ENCODE measurements at places on chromosomes 11 and 22.

DNA sequence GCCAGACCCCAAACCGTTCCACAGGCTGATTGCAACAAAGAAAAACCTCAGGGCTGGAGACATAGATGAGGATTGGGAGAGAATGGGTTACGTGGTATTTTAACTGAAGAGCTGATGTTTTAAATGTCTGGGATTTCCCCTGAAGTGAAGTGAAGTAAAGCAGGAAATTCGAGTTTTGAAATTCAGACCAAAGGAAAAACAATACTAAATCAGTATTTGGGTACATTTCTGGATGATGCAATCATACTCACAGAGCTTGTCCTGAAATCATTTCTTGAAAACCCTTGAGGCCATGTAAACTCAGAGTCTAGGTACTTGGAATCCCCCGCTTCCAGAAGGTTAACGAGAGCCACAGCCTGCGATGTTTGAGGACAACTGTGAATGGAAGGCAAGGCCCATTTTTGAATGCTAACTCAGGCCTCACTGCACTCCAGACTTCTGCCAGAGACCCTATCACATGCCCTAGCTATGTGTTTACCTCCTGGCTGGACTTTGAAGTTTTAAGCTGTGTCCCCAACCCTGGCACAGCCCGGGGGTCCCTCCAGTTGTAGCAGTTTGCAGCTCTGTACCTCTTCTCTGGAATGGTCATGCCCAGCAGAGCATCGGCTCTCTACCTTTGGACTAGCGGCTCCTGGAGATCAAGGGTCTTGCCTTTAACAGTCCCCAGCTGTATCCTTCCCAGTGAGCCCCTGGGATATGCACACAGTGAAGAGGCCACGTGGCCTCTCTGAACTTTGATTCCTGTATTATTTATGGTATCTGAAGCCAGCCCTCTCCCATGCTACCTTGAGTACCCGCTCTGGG is 5.4 kb upstream of the FTH1 start:
- peak; percentile 14 for ATAC-seq

DNA sequence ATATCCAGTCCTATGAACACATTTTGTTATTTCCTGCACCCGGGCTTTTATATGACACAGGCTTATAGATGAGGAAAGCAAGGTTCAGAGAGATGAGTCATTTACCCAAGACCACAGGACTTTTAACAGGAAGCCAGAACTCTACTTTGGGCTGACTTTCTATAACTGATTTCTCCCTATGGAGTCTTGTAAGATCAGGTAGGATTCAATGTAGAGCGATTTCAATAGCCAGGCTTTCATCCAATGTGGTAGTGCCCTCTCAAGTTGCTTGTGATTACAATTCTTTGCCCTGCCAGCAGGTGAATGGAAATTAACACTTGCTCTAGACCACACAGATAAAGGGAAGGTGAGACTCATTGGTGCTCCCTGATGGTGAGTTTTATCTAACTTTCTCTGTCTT is 378.3 kb downstream of the INSC start:
- no peak for ATAC-seq

GRCh38 chr11:65434057-65434666 is 11.6 kb downstream of the NEAT1 start:
- no peak for ATAC-seq

- no peak for ATAC-seq
Measured at GRCh38 chr11:203056-203944, 3.9 kb downstream of the BET1L start.

- ATAC-seq = peak; percentile 79
Measured at GRCh38 chr22:44638971-44639760, 62.8 kb upstream of the PRR5 start.

- no peak for ATAC-seq
Measured at GRCh38 chr22:49010070-49010863, 817.4 kb downstream of the BRD1 start.

DNA sequence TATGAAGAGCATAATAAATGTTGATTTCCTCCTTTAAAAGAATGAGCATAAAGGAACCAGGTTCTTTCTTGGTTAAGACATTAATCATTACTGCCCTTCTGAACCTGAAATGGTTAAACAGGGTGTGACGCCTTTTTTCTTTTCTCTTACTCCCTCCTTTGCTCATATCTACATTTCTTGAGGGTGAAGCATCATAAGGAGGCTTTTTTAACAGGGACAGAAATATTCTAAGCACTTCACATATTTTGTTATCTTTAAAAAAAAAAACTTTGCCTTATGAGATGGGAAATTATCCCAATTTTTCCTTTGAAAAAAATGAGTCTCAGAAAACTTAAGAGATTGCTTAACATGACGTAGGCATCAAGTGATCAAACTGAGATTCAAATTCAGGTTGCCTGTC is 1036.3 kb upstream of the TENM4 start:
- no peak for ATAC-seq

DNA sequence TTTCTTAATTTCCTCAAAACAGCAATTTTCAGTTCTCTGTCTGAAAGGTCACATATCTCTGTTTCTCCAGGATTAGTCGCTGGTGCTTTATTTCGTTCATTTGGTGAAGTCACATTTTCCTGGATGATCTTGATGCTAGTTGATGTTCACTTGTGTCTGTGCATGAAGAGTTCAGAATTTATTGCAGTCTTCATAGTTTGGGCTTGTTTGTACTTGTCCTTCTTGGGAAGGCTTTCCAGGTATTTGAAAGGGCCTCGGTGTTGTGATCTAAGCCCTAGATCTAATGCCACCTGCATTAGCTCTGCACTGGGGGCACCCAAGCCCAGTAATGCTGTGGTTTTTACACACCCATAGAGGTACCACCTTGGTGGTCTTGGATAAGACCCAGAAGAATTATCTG is 228.9 kb downstream of the GUCY1A2 start:
- ATAC-seq = no peak

DNA sequence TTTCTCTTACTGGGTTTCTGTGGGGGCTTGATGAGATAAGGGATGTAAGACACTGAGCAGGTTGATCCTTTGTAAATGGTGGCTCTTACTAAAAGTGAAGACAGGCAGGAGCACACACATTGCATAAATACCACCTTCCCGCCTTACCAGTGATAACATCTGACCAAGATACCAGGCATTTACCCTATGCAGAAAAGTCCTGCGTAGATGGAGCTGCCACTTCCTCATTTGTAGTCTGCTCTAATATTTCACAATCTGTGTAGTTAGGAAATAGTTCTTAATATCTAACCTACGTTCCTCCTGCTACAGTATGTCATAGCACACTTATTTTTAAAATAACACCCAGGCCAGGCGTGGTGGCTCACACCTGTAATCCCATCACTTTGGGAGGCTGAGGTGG is 23.9 kb upstream of the SWAP70 start:
- peak; percentile 48 for ATAC-seq

- ATAC-seq = no peak
Measured at GRCh38 chr11:3163241-3163981, 1.7 kb downstream of the OSBPL5 start.

- no peak for ATAC-seq
Measured at GRCh38 chr11:69335781-69336405, 41.9 kb downstream of the MYEOV start.

DNA sequence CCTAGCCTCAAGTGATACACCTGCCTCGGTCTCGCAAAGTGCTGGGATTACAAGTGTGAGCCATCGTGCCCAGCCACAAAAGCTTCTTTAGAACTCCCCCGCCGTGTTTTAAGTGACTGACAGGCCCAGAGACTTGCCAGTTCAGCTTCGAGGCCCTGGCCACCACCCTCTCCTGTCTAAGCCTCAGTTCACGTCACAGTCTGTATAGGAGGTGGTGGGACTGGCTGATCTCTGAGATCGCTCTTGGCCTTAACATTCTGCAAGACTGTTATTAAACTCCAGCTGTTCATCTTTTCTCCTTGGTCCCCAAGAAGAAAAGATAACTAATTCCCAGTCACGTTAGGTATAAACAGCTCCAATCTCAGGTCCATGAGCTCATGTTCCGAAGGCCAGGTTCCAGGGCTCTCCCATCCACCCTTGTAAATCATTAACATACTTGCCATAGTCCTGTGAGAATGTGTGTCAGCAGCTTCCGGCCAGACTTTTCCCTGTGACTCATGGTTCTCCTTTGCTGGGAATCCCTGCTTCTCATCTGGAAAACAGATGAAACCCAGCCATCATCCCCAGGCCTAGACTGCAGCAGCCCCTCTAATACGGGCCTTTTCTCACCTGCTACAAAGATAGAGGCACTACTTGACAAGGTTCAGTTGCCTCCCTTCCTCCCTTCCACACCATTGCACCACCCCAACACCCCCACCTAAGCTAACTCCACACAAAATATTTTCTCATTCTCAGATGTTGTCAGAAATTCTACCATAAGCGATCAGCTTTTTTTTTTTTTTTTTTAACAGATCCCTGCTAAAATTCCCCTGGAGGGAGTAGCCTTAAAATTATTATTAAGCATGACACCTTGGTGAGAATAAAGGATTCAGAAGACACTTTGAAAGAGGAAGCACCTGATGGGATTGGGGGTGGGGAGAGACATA is 5.6 kb upstream of the KIAA0930 start:
- peak; percentile 86 for ATAC-seq

DNA sequence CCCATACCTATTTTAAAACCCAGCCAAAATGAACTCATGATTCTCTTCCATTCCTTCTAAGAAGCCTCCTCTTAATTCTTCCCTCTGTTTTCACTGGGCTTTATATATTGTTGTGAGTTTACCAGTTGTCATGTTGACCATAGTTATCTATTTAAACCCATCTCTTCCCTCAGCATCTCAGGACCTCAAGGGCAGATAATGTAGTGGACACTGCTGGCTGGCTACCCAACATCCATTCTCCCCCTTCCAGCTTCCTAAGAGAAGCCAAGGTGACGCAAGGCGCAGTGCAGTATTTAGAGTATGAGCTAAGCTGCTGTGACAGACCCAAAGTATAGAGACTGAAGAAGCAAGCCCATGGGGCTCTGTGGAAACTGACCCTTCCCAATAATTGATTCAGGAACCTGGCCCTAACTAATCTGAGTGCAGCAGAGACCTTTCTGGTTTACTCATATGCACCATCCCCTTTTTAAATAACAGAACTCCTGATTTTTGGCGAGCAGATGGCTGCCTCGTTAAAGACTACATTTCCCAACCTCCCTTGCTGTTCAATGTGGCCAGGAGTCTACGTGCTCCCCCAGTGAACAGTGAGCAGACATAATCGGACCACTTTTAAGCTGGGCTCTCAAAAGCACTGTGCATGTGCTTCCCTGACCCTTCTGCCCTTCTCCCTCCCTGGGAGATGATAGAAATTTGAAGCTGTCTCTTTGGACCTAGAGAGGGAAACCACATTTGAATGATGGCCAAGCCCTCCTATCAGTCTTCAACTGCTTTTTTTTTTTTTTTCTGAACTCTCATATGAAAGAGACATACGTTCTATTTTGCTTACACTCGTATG is 28.1 kb upstream of the CREB3L1 start:
- no peak for ATAC-seq

GRCh38 chr22:50713008-50713385 is 25.0 kb upstream of the ACR start:
- no peak for ATAC-seq

DNA sequence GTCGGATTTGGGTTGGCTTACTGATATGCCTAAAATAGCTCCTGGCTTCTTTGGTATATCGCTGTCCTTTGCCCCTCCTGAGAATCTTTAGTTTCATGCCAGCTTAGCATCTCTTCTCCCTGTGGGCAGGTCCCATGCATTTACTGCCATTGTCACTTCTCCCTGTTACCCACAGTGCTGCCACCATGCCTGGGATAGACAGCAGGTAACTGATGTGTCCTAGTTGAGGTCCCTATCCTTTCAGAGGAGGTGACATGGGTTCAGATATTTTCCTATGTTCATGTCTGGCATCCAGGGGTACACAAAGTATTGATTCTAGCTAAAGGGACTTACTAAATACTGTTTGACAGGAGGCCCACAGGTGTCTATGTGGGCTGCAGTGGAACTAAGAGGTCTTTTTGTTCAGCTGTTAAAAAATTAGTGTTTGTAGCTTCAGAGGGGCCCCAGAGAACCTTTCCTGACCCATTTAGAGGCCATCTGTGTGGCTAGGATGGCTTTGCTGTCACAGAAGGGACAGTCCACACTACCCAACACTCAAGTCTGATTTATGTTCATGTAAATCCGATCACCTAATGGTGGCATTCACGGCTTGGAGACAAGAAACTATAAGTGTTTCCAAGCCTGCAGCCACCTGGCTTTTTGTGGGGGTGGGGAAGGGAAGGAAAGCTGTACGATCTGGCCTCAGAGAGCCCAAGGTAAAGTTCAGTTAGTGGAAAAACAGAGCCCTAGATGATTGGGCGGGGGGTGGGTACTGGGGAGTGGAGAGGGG is 8.5 kb downstream of the TIMP3 start:
- no peak for ATAC-seq

- ATAC-seq = peak; percentile 56
Measured at GRCh38 chr22:50529897-50530579, at the start of gene TYMP. Gene TYMP, minus strand, starts transcription at chr22:50530012. Its CDS starts 303 bp downstream, at chr22:50529709.

DNA sequence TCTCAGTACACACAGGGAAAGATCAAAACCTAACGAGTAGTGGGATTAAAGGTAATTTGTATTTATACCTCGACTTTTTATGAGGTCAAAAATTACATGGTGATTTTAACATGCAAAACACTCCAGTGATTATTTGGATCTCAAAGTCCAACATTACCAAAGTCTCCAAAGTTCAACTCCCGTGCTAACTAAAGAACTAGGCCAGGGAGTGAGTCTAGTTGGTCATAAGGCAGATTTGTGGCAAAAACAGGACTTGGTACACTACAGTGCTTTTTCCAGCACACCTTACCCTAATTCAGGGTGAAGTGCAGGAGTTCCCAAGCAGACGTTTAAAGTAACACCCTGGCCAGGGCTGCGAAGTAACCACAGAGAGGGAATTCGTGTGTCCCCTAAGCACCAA is 1.1 kb downstream of the PUS3 start:
- no peak for ATAC-seq

DNA sequence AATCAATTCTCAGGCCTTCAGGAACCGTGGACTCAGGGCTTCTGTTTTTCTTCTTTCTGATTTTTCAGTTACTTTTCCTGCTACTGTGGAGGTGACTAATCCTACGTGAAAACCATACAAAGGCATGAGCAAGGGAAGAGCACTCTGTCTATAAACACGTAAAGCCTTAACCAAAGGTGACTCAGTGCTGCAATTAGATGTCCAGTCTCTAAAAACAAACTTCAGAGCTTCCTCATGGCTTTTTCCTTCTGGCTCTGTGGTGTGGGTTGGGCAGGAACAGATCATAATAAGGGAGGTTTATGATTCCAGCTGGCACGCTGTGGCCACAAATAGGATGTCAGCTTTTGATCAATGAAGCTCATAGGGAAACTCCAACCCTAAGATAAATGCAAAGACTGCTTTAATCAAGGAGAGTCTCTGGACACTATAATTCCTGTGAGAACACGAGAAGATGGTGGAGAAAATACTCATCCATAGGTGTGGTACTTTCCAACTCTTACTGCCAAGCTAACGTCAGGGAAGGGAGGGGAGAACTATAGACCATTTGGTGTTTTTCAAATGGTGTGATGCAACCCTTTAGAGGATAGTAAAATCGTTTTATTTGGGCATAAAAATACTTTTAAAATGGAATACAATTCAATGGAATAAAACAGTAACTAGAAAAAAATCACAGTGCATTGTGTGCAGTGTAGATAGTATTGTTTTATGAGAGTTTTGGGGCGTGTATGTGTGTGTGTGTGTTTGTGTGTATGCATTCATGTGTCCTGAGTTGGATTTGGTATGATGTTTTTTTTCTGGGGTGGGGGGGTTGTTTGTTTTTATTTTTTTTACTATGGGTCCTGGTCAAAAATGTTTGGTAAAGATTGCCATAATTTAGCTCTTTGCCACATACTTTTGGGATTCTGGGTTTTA is at the start of gene NXPE2:
NXPE2 (plus strand) TSS at position 403 of the 912 bp plus-strand sequence; CDS start at position 452, 49 bp downstream.
- ATAC-seq = peak; percentile 77
